Inflammatory macrophage treated with lipopolysaccharide for 4 hours (primary cell): ENCODE measurements at places on chromosomes 7 and 10.
A peak's percentile ranks its signal among the peaks of the same experiment; 100 is the strongest.

- no peak for DNase-seq
Observed at GRCh38 chr10:110475722-110476515, 21.8 kb upstream of the DUSP5 start.

- no peak for DNase-seq
Observed at GRCh38 chr7:6274743-6275142, 2.3 kb upstream of the CYTH3 start.

- no peak for DNase-seq
Observed at GRCh38 chr7:17530741-17531421, 232.4 kb downstream of the AHR start.

DNA sequence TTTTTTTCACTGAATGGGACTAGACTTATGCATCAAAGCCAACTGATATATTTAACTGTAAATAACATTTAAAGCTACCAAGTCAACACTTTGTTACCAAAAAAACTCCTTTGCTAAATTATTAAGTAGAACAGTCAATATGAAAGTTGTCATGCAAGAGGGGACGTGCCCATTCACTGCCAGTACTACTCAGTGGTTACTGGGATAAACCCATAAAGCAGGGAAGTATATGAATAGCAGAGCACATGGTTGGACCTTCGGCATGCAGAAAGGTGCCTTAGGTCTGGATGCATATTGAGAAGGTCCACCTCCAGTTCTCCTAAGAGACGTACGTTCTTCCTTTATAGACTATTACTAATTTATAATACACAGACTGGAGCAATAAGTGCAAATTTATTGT is 120.1 kb downstream of the SVOPL start:
- DNase-seq: no peak

- no peak for DNase-seq
Observed at GRCh38 chr7:29639386-29639785, 75.8 kb downstream of the PRR15 start.

DNA sequence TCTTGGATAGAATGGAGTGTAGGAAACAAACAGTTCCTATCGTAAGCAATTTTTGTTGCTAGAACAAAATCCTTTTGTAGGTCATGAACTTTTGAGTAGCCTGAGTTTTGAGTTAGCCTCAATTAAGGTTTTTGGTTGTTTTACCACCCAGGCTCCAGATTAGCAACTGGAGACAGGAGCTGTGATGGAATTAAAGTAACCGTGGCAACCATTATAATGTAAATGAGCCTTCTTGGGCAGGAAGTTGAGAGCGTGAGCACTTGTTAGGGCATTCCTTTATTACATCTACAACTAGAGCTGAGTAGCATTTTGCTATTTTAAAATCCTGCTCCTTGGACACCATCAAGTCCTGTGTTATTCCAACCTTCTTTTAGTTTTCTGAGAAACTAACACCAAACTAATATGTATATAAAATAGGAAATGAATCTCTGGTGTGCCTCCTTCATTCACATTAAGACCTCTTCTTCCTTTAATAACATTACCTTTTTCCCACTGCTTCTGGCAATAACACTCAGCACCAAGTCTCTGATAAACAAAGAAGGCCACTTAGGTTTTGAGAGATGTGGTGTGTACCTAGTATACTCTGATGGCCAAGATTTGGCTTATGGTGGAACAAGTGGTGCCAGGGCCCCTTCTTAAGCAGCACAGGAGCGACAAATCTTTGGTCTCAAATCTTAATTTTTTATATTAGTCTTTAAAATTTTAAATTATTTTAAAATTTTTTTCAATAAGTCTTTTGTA is 34.0 kb downstream of the AHCYL2 start:
- DNase-seq: peak; percentile 6

GRCh38 chr10:80480852-80481251 is 26.7 kb downstream of the TSPAN14 start:
- no peak for DNase-seq

GRCh38 chr10:5460468-5461202 is 38.7 kb downstream of the CALML5 start:
- no peak for DNase-seq

- no peak for DNase-seq
Observed at GRCh38 chr10:130739016-130739756, 572.3 kb downstream of the TCERG1L start.

DNA sequence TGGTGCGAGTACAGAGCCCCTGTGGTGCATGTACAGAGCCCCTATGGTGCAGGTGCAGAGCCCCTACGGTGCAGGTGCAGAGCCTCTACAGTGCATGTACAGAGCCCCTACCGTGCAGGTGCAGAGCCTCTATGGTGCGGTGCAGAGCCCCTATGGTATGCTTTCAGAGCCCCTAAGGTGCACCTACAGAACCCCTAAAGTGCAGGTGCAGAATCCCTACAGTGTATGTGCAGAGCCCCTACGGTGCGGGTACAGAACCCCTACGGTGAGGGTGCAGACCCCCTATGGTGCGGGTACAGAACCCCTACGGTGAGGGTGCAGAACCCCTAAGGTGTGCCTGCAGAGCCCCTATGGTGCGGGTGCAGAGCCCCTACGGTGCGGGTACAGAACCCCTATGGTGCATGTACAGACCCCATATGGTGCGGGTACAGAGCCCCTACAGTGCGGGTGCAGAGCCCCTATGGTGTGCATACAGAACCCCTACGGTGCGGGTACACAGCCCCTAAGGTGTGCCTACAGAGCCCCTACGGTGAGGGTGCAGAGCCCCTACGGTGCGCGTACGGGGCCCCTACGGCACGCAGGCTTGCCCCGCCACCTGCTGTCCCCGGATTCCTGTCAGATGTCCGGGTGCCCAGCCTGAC is 53.5 kb downstream of the MGMT start:
- DNase-seq: no peak

DNA sequence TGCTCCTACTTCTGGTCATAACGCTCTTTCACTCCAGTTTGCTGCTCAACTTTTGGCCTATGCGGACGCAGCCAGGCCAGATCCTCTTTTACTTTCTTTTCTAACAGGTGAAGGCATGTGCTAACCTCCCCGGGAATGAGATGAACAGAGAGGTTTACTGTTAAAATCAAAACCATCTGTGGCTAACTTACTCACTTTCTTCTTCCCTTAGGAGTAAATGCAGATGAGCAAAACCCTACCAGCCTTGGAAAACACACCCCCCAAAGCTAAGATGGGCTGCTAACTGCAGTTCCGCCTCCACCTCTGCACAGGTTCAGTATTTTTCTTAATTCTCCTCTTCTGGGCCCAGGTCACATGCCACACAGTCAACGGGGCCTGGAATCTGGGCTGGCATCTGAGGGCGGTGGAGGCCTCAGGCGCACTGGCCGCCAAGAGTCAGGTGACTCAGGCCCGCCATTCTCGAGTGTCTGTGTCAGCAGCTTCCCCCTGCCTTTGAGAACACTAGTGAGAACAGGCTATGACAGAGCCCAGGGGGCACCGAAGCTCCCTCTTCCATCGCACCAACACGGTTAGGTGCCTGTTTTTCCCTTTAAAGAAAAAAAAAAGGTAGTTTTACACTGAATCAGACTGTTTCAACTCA is 11.1 kb downstream of the FAM53B start:
- no peak for DNase-seq

DNA sequence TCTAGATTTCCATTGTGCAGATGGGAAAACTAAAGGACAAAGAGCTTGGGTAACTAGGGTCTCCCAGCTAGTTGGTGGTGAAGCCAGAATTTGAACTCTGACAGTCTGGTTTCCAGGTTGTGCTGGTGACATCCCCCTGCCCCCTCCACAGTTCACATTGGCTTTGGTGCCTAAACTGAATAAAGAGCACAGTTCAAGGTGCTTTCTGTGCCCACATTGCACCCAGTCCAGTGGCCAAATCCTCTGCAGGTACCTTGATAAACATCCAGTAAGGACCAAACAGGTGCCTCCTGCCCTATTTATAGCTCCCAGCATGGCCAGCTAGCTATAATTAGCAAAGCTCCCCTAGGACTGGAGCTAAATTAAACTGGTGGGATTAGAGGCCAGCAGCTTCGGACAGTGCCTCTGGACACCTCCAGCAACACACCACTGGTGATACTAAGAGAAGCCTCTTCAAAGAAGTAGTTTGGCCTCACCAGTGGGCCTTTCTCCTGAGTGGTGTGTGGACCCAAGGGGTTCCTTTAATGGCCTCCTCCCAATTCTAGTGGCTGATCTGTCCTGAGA is 59.9 kb downstream of the KCNMA1 start:
- no peak for DNase-seq

DNA sequence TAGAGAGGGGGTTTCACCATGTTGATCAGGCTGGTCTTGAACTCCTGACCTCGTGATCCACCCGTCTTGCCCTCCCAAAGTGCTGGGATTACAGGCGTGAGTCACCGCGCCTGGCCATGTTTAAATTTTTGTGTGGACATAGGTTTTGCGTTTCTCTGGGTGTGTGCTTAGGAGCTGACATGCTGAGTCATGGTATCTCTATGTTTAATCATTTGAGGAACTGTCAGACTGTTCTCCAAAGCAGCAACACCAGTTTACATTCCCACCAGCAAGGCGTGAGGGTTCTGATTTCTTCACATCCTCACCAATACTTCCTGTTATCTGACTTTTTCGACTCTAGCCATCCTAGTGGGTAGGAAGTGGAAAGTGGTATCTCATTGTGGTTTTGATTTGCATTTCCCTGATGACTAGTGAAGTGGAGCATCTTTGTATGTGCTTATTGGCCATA is 153.7 kb downstream of the DNAJB6 start:
- peak; percentile 96 for DNase-seq

- peak; percentile 11 for DNase-seq
Observed at GRCh38 chr10:115706488-115707076, 566.4 kb downstream of the GFRA1 start.

DNA sequence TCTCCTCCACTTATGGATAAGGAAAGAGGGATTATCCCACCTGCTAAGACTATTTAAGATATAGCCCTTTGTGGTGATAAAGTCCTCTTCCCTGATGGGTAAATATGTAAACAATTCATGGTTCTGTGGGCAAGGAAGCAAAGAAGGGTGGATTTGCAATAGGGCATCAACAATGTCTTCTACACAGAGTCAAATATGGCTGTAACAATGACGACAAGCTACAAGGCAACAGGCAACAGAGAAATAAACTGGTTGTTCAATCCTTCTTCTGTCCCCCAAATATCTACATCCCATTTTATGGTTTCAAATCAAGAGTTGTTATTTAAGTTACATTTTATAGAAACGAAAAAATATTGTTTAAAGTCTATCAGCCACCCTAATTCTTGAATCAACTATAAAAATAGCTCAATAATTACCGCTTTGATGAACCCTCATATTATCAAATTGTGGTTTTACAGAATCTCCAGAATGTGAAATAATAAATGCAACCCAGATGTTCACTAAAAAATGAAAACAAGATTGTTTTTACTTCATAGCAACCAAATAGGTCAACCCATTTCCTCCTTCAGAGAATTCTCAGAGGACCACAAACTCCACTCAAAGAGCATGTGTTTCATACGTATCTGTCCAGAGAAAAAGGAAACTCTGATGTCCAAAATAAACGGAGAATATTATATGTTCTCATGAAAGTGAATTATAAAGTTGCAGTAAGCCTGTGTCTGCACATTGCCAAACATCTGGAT is 13.8 kb downstream of the CYTH3 start:
- DNase-seq: peak; percentile 35

GRCh38 chr7:31186202-31186601 is 134.1 kb downstream of the ADCYAP1R1 start:
- DNase-seq: no peak

GRCh38 chr7:94698275-94698674 is 42.3 kb upstream of the SGCE start:
- no peak for DNase-seq

GRCh38 chr10:99610221-99610620 is 10.0 kb downstream of the SLC25A28 start:
- no peak for DNase-seq

GRCh38 chr10:44186821-44187220 is 198.1 kb downstream of the CXCL12 start:
- no peak for DNase-seq

GRCh38 chr7:102424129-102424551 is 9.2 kb upstream of the ORAI2 start:
- DNase-seq: peak; percentile 27

DNA sequence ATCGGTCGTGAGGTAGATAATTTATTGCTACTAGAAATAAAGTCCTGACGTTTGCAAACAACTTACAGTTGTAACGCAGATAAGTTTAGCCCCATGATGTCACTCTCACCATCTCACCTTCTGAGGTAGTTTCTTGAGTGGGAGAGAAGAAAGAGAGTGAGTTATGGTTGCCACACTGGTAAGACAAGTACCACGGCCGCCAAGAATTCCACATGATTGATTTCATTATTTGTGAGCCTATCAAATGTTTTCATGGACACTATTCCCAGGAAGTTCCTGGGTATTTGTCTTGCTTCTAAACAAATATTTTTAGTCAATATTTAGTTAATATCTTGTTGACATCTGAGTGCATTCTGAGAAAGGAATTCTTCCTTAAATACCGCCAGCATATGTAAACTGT is 339.4 kb upstream of the KIAA1217 start:
- DNase-seq: no peak

- DNase-seq: no peak
Observed at GRCh38 chr10:132477398-132478340, 59.9 kb upstream of the INPP5A start.

GRCh38 chr10:16804123-16804522 is 13.1 kb downstream of the RSU1 start:
- DNase-seq: no peak

- DNase-seq: no peak
Observed at GRCh38 chr10:85786401-85786899, 580.1 kb downstream of the GRID1 start.

GRCh38 chr7:44213206-44213876 is 12.6 kb downstream of the YKT6 start:
- DNase-seq: no peak

GRCh38 chr7:17466216-17466615 is 167.8 kb downstream of the AHR start:
- no peak for DNase-seq
